ENCODE measurements at places on chromosomes 11 and 22. TPM values are rescaled to one million over a fixed set of nuclear protein-coding genes. Genes with fewer than 3 reads are reported as not detected.

ANO1 gene
- total RNA-seq = 15.3 TPM

RHOD gene
- 363 TPM for total RNA-seq

ZP1 gene
- not detected for total RNA-seq

HRAS gene
- total RNA-seq = 123 TPM

KRTAP5-7 gene
- not detected for total RNA-seq

SCGB1D2 gene
- total RNA-seq = not detected

APOA1 gene
- not detected for total RNA-seq

YIF1A gene
- 132 TPM for total RNA-seq

PDE2A gene
- total RNA-seq = not detected

TLCD5 gene
- total RNA-seq = 1.3 TPM

DBX1 gene
- total RNA-seq = not detected

CRYBA4 gene
- not detected for total RNA-seq

OR56A1 gene
- not detected for total RNA-seq

POU2AF2 gene
- not detected for total RNA-seq

SAA1 gene
- 11.6 TPM for total RNA-seq

PRG3 gene
- not detected for total RNA-seq

GAS2L1 gene
- total RNA-seq = 25.3 TPM

C11orf16 gene
- not detected for total RNA-seq

CTR9 gene
- total RNA-seq = 14.8 TPM

KCTD14 gene
- 7.1 TPM for total RNA-seq

OR51A2 gene
- total RNA-seq = not detected

TTC28 gene
- total RNA-seq = 1.8 TPM

LRRC56 gene
- total RNA-seq = 0.23 TPM

GLB1L3 gene
- total RNA-seq = 0.42 TPM

OR5B17 gene
- total RNA-seq = not detected

COPB1 gene
- total RNA-seq = 120 TPM

ADAMTS8 gene
- not detected for total RNA-seq

MIOX gene
- not detected for total RNA-seq

C11orf86 gene
- not detected for total RNA-seq

C11orf68 gene
- 10.9 TPM for total RNA-seq

TRPM5 gene
- total RNA-seq = not detected

DGCR6 gene
- 10.1 TPM for total RNA-seq

PLEKHA7 gene
- 15.4 TPM for total RNA-seq

PTPMT1 gene
- total RNA-seq = 126 TPM

CEP126 gene
- 1.4 TPM for total RNA-seq

SLC39A13 gene
- 50.5 TPM for total RNA-seq

RASGRP2 gene
- total RNA-seq = not detected
